ENCODE measurements at places on chromosomes 2 and 18.

- no peak for DNase-seq
Measured at GRCh38 chr2:30503695-30504052, 56.6 kb downstream of the LCLAT1 start.

DNA sequence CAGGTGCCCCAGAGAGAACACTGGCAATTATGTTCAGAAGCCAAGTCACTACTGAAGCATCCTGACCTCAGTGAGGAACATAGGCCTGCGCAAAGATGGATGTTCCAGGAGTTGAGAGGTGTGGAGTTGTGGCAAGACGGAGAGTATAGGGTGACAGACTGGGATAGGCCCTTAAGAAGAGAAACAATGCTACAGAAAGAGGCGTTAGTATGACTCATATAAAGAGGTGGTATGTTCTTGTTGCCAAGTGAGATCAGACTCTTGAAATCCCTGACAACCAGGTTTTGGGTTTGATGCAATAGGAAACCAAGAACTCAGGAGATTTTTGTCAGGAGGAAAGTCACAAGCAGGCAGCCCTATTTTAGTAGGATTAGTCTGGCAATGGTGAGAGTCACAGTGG lies 185.6 kb downstream of the RIT2 start:
- no peak for DNase-seq

GRCh38 chr2:217478831-217479455 lies 523.9 kb downstream of the TNS1 start:
- DNase-seq, result no peak

DNA sequence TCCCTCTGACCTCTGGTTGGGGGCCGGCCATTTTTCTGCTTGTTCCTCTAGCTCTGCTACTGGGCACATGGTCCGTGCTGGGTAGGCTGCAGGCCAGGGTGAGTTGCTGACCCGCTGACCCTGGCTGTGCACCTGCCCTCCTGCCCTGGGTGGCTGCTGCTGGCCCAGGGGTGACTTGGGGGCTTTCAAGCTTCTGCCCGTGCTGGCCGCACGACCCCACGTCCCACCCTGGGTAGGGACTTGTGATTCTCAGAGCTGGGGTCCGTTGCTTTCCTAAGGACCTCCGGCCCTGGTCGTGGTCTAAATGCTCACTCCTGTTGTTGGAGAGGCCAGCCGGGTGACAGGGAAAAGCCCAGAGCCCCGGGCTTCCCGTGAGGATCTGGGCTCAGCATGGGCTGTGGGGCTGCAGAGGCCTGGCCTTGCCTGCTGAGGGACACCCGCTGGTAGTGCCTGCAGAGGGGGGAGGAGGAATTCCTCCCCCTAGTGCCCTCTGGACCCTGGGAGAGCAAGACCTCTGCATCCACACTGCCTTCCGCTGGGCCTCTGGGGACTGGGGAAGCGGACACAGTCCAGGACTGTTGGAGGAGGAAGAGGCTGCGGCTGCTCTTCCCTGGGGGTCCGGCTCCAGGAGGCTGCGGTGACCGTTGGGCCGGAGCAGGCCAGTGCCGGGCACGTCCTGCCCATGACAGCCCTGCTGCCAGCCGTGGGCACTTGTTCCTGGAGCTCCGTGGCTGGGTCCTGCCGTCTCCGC lies 6.3 kb upstream of the GAL3ST2 start:
- no peak for DNase-seq

DNA sequence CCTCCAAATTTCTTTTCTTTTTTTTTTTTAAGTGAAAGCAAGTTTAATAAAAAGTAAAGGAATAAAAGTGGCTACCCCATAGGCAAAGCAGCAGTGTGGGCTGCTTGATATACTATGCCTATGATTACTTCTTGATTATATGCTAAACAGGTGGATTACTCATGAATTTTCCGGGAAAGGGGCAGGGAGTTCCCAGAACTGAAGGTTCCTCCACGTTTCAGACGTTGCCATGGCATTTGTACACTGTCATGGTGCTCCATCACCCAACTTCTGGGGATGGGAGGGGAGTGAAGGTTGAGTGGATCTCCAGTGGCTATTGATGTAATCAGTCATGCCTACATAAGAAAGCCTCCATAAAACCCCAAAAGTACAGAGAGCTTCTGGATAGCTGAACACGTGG lies 176.2 kb downstream of the CYP26B1 start:
- DNase-seq, result no peak

GRCh38 chr2:67498931-67499330 lies 101.8 kb downstream of the ETAA1 start:
- DNase-seq, result no peak

DNA sequence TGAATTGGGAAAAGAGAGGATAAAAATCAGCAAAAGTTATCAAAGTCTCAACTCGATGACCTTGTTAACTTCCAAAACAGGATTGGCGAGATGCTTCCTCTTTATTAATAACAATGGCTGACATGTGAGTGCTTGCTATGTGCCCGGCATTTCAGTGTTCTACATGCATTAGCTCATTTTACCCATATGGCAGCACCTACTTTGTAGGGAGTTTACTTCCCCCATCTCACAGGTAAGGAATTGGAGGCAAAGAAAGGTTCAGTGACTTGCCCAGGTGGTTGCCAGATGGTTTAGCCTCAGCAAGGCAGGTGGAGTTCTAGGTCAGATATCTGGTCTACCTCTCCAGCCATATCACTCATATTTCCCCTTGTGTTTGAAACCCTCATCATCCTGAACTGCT lies 12.4 kb downstream of the TFCP2L1 start:
- no peak for DNase-seq

DNA sequence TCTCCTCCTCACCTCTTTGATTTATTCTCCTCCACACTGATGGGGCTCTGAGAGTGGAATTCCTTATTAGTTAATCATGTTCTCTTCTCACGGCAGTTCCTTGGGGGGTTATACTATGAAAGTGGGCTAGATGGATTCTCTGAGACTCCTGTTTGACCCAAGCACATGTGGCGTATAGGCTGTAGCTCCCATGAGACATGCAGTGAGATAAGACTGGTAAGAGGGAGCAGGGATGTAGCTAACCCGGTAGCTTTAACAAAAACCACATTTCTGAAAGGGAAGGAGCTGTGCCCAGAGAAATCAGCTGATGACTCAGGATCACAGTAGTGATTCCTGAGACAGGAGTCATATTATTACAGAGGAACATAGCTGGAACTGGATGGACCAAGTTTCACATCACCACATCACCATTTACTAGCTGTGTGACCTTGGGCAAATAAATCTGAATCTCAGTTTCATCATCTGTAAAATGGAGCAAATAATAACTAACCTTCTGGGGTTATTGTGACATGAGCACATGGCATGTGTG lies 82.9 kb downstream of the CRIM1 start:
- DNase-seq, result peak; percentile 93

DNA sequence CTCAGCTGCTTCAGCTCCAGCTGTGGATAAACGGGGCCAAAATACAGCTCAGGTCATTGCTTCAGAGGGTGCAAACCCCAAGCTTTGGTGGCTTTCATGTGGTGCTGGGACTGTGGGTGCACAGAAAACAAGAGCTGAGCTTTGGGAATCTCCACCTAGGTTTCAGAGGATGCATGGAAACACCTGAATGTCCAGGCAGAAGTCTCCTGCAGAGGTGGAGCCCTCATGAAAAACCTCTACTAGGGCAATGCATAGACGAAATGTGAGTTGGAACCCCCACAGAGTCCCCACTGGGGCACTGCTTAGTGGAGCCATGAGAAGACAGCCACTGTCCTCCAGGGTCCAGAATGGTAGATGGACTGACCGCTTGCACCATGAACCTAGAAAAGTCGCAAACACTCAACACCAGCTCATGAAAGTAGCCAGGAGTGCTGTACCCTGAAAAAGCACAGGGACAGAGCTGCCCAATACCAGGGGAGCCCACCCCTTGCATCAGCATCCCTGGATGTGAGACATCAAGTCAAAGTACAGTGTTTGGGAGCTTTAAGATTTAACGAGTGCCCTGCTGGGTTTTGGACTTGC lies 147.9 kb upstream of the SOX11 start:
- no peak for DNase-seq

GRCh38 chr2:179826297-179826696 lies 35.1 kb downstream of the ZNF385B start:
- DNase-seq, result no peak

DNA sequence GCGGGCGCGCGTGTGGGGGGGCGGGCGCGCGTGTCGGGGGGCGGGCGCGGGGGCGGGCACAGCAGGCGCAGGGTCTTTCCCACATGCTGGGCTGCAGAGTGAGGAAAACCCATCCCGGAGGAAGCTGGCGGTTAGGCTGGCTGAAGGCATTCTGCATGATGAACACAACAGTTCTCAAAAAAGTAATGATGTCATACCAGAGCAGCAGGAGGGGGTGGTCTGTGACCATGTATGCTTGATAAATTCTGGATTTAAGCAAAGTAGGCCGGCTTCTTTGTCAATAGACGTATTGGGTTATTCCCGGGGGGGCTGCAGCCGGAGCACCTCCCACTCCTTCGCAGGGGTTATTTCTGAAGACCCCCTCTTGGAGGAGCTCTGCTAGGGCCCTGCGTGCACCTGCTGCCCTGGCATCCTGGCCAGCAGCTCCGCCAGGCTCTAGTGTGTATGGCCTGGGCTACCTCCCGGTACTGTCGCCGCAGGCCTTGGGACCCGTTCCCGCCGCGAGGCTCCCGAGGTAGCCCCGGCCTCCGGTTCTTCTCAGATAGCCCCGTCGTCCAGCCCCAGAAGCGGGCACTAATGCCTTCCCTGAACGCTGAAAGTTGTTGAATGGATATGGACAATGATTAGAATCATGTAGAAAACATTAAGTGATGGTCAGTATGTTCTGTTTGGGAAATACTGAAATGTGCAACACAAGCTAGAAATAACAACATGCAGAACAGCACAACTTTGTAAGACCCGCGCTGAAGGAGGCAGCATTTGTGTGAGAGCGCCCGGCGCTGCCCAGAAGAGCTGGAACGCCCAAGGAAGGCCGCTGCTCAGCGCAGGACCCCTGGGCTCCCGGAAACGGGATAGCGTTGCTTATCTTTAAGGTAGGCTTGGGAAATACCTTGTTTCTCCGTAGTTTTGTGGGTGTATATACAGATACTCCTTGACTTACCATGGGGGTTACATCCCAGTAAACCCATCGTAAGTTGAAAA lies 101.4 kb upstream of the RAB6C start:
- no peak for DNase-seq

DNA sequence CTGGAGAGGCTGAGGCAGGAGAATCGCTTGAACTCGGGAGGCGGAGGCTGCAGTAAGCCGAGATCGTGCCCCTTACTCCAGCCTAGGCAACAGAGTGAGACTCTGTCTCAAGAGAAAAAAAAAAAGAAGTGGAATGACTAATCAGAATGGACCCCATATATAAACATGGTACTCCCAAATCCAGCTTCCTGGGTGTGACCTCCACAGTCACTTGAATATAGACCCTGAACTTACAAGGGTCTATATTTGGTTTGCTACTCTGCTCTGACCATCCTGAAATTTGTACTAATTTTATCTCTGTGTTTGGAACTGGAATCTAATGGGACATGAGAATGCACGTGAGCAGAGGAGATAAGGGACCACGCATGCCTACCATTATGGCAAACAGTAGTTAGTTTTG lies 275.0 kb downstream of the TNS1 start:
- DNase-seq, result no peak

DNA sequence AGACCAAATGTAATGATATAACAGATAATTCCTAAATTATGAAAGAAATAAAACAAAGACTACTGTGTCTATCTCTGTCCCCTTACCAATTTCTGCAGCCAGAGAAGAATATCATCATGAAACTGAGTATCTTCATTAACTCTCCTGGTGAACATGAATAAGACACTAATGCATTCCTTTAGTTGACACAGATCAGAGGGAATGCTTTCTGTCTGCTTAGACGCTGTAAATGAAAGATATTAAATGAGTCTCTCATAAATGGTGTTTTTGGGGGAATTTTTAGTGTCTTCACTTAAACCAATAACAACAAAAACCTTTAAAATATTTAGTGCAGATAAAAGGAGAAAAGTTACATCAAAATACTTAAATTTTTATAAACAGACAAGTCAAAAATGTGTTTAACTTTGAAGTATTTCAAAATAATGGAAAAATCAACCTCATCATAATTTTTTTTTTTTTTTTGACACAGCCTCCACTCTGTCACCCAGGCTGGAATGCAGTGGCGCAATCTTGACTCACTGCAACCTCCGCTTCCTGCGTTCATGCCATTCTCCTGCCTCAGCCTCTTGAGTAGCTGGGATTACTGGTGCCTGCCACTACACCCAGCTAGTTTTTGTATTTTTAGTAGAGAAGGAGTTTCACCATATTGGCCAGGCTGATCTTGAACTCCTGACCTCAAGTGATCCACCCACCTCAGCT lies 16.0 kb downstream of the EPG5 start:
- DNase-seq, result peak; percentile 57

DNA sequence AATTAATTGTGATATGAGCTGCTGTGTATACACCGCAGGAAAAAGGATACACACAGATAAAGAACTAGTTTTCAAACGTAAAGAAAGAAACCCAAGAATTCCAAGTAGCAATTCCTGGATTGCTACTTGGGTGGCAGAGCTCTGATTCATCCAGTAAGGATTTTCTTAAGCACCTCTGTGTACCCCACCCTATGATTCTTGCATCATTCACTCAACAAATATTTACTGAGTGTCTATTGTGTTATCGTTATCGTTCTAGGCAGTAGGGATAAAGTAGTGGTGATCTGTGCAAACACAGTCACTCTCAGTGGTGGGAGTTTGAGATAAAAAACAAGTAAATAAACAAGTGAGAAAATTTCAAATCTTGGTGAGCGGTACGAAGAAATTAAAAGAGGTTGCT lies 4.9 kb upstream of the TMEM200C start:
- no peak for DNase-seq

- DNase-seq, result no peak
Measured at GRCh38 chr2:217909156-217909820, 93.5 kb downstream of the TNS1 start.

DNA sequence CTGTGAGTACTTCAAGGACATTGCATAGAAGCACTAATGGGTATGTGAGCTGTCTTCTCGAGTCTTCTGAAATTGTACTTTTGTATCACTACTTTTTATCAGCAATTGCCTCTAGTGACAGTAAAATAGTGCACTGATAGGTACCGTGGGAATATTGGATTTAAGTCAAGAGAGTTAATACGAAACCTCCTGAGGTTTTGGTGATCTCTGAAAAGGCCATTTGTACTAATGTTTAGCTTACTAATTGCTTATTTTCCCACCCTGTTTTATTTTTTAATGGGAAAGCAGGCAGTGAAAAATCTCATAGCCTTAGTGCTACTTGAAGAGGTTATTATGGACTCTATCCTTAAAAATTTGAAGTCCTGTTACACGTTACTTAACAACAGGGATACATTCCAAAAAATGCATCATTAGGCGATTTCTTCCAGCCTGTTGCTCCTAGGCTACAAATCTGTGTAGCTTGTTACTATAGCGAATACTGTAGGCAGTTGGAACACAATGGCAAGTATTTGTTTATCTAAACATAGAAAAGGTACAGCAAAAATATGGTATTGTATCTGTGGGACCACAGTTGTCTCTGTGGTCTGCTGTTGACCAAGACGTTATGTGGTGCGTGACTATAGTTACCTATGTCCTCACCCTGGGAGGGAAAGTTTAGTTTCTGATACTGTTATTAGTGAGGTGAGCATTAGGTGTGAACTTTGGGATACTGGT lies 65.9 kb downstream of the CAB39 start:
- no peak for DNase-seq

GRCh38 chr18:3526421-3527354 lies 76.7 kb downstream of the TGIF1 start:
- no peak for DNase-seq

GRCh38 chr2:156486147-156486546 lies 50.0 kb downstream of the GPD2 start:
- no peak for DNase-seq

All from BJ (cell line).